ENCODE measurements at places on chromosomes 11 and 22. TPM values are rescaled to one million over a fixed set of nuclear protein-coding genes. Genes with fewer than 3 reads are reported as not detected.

DNA sequence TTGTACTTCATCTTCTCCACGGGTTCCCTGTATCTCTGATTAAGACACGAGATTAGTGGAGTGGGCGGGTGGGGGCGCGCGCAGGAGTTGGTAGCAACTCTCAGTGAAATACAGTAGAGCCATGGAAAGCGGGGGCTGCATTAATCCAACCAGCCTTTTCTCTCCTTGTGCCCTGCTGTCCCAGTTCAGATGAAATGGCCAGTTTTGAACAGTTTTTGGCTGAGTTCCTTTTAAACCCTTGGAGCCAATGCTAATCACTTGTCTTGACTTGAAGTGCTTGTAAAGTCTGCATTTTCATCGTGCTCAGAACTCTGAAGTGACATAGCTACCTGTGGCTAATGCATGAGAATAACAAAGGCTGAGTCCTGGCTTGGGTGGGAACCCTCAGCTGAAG, 734 bp upstream of the TMEM123 start:
- H3K36me3 ChIP-seq = no peaks in the 10 kb centered on the region
- peaks cover 22% of the 10 kb centered on the region for H3K4me1 ChIP-seq
- H3K27ac ChIP-seq = peak overlapping the region; percentile 88
- peak overlapping the region; percentile 94 for H3K4me3 ChIP-seq
- DNase-seq = peak; percentile 63

DNA sequence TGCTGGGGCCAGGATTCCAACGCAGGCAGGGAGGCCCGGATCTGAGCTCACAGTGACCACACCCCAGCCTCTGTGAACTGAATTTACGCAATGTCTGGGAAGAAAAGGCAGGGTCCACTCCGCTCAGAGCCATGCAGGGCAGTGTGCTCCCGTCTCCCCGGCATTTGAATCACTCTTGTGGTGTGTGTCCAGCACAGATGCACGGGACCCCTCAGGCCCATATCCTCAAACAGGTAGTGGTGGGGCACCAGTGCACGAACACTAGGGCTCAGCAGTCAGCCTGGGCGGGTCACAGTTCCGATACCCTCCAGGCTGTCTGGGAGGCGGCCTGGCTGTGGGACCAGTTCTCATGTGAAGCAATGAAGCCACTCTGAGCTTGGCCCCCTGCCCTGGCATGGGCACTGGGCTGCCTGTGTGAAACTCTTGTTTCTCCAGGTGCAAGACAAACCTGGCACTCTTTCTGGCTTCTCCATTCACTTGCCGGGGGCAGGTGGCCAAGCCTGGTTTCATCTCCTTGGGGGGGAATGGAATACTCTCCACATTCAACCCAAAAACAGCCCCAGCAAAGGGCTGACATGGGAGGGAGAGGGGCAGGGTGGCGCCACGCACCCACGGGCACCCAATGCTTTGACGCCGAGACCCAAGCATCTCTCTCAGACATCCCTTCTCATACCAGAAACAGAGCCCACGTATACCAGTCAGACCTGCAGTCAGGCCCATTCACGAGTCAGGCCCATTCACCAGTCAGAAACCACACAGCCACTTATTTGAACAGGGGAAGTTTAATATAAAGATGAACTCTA, 14.3 kb downstream of the DHCR7 start:
- DNase-seq = no peak
- no peaks in the 10 kb centered on the region for H3K4me1 ChIP-seq
- peak overlapping the region; percentile 55 for H3K27ac ChIP-seq
- no peaks in the 10 kb centered on the region for H3K27me3 ChIP-seq
- H3K4me3 ChIP-seq = no peak overlapping the region
- peaks cover 10% of the 10 kb centered on the region for H3K36me3 ChIP-seq

DNA sequence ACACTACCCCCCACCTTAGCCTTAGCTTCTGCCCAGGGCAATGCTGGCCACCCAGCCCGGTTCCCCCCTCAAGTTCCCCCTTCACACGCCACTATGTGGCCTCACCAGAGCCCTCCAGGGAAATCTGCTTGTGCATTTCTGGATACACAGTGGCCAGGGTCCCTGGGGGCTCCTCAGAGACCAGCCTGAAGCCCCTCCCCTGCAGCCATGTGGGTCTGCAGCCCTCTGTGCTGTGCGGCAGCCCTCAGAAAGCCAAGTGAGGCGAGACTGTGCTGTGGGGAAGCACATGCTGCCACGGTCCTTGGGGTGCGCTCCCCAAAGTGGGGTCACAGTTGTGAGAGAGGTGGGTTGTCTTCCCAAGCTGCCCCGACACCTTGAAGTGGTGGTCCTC, 2.1 kb upstream of the PLXNB2 start:
- H3K27ac ChIP-seq = peak overlapping the region; percentile 90
- H3K4me1 ChIP-seq = peaks cover 40% of the 10 kb centered on the region
- H3K4me3 ChIP-seq = no peak overlapping the region

GRCh38 chr11:28110821-28111200, 2.6 kb downstream of the METTL15 start:
- peak overlapping the region; percentile 85 for H3K4me3 ChIP-seq
- H3K4me1 ChIP-seq = peaks cover 16% of the 10 kb centered on the region
- DNase-seq = no peak
- peaks cover 27% of the 10 kb centered on the region for H3K36me3 ChIP-seq
- H3K27me3 ChIP-seq = no peaks in the 10 kb centered on the region
- H3K27ac ChIP-seq = peak overlapping the region; percentile 87

DNA sequence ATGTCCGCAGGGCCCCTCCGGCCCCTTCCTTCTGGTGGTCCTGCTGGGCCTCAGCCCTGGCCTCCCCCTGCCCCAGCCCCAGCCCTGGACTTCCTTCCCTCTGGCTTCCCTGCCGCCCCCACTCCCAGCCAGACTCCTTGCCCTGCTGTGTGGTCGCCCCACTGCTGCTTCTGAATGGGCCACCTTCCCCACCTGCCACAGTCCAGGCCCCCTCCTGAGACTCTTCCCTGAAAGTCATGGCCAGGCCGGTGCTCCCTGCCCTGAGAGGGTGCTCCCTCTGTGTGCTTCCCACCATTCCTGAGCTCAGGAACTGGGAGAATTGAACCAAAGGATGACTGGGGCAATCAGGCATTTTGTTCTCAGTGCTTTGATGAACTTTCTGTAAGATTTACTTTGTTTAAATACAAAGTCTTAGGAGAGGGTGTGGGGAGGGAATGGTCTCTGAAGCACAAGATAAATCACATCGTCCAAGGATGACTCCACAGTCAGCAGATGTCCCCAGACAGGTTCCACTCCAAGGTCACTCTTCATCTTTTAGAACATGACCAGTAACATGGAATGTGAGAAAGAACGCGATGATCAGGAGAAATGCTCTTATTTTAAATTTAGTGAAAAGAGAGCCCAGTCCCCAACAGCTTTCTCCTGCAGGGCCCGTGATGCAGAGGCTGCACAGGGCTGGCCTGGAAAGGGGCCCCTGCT, 774 bp downstream of the APOBEC3D start:
- H3K36me3 ChIP-seq = no peaks in the 10 kb centered on the region
- peak overlapping the region; percentile 61 for H3K4me3 ChIP-seq
- no peaks in the 10 kb centered on the region for H3K4me1 ChIP-seq

DNA sequence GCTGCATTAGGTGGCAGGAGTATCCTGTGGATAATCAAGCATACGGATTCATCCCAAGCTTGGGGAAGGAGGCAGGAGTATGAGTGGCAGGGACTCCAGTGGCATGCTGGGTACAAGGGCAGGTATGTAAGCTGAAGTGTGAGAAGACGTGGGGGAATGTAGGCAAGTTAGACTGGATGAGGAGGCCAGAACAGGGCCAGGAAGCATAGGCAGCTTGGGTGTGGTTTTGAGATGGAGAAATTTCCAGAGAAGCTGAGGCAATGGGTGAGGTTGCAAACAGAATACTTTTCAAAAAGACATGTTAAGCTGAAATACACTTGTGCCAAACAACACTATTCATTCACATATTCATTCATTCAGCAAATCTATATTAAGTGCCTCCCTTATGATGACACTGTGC, 43.1 kb upstream of the AMOTL1 start:
- no peaks in the 10 kb centered on the region for H3K36me3 ChIP-seq
- DNase-seq = no peak
- no peak overlapping the region for H3K4me3 ChIP-seq
- H3K27ac ChIP-seq = no peak overlapping the region
- H3K27me3 ChIP-seq = no peaks in the 10 kb centered on the region
- no peaks in the 10 kb centered on the region for H3K4me1 ChIP-seq

DNA sequence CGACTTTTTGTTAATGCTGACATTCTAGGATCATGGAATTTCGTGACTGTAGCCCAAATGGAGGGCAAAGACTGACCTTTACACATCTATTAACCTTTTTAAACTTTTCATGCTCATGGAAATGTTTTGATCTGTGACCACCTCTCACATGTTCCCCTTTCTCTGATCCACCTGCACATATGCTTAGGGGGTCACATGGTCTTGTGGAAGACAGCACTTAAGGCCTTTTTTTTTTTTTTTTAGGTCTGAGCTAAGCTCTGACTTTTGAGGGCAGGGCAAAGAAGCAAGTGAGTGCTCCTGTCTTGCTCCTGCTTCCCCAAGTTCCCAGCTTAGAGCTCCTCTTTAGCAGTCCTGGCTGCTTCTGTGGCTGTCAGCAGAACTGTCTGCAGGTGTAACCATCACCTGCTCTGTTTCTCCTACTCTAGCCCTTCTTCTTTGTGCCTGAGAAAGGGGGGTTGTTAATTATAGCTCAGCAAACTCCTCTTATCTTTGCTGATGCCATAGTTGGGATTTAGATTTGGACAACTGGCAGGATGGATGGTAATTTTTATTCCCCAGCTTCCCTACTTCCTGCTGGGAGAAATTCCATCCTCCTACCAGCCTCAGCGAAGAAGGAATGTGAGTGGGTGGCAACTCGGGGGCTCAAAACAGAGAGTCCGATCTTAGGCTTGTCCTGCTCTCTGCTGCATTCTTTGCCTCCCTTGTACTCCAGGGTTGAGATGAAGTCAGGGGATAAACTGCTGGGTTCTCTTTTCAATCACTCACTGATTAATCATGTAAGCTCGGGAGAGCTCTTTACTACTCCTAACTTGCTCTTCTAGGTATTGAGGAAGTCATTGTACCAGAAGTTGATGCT, 64.4 kb downstream of the GRAMD1B start:
- H3K27me3 ChIP-seq = no peaks in the 10 kb centered on the region
- no peaks in the 10 kb centered on the region for H3K36me3 ChIP-seq
- peaks cover 4% of the 10 kb centered on the region for H3K4me1 ChIP-seq

GRCh38 chr11:20458905-20459632, 71.6 kb downstream of the PRMT3 start:
- H3K27ac ChIP-seq = no peak overlapping the region
- no peak overlapping the region for H3K4me3 ChIP-seq
- no peaks in the 10 kb centered on the region for H3K4me1 ChIP-seq
- DNase-seq = no peak
- no peaks in the 10 kb centered on the region for H3K36me3 ChIP-seq
- no peaks in the 10 kb centered on the region for H3K27me3 ChIP-seq

DNA sequence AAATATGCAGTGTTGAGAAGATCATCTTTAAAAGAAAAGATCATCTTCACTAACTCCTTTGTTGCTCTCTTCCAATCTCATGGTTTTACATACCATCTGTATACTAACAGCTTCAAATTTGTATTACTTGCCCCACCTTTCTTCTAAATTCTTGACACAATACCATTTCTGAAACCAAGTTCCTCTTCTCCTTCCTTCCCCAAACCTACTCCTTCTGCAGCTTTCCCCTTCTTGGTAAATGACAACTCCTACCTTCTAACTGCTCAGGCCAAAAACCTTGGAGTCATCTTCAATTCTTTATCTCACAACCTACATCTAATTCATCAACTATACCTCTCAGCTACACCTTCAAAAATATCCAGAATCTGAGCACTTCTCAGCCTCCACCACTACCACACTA, 9.3 kb downstream of the PRCP start:
- no peak overlapping the region for H3K27ac ChIP-seq
- peak overlapping the region; percentile 49 for H3K4me3 ChIP-seq
- no peak for DNase-seq

- no peak overlapping the region for H3K27ac ChIP-seq
- no peaks in the 10 kb centered on the region for H3K27me3 ChIP-seq
- no peak for DNase-seq
- H3K36me3 ChIP-seq = no peaks in the 10 kb centered on the region
These were observed 3.0 kb upstream of the CSF2RB start for GRCh38 chr22:36910461-36910860.

DNA sequence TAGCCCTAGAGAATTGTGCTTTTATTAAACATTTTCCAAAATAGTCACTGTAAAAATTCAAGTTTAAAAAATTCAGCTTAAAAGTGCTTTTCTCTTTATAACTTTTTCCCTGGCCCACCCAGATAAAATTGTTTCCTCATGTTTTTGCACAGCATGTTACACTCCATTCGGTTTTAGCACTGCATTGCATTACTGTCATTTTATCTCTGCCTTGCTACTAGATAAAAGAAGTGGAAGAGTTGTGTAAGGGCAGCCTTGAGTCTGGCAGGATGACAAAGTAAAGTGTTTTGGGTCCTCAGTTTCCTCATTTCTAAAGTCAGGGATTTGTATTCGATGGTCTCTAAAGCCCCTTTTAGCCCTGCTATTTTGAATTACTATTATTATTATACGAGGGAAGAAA, 99.8 kb downstream of the ATM start:
- H3K36me3 ChIP-seq = peaks cover 62% of the 10 kb centered on the region
- H3K27me3 ChIP-seq = no peaks in the 10 kb centered on the region
- no peak for DNase-seq
- H3K4me3 ChIP-seq = no peak overlapping the region
- no peak overlapping the region for H3K27ac ChIP-seq
- H3K4me1 ChIP-seq = no peaks in the 10 kb centered on the region

- H3K4me3 ChIP-seq = no peak overlapping the region
- DNase-seq = no peak
- H3K27me3 ChIP-seq = no peaks in the 10 kb centered on the region
- H3K36me3 ChIP-seq = no peaks in the 10 kb centered on the region
- no peak overlapping the region for H3K27ac ChIP-seq
These were observed 70.8 kb downstream of the WNT11 start for GRCh38 chr11:76135491-76135890.

- no peak overlapping the region for H3K27ac ChIP-seq
- no peak for DNase-seq
- no peaks in the 10 kb centered on the region for H3K27me3 ChIP-seq
- H3K36me3 ChIP-seq = peaks cover 19% of the 10 kb centered on the region
These were observed 42.0 kb downstream of the ALG9 start for GRCh38 chr11:111829185-111829968.

- H3K4me1 ChIP-seq = no peaks in the 10 kb centered on the region
- H3K27ac ChIP-seq = no peak overlapping the region
- peaks cover 62% of the 10 kb centered on the region for H3K27me3 ChIP-seq
- H3K4me3 ChIP-seq = no peak overlapping the region
These were observed 61.8 kb upstream of the PRODH start for GRCh38 chr22:18997925-18998315.

- H3K4me3 ChIP-seq = no peak overlapping the region
- H3K27me3 ChIP-seq = no peaks in the 10 kb centered on the region
- peaks cover 75% of the 10 kb centered on the region for H3K4me1 ChIP-seq
- H3K36me3 ChIP-seq = peaks cover 14% of the 10 kb centered on the region
- H3K27ac ChIP-seq = peak overlapping the region; percentile 88
These were observed 59.6 kb downstream of the ST3GAL4 start for GRCh38 chr11:126415128-126415527.

OR10A4 gene
- not detected for total RNA-seq

APOBEC3B gene
- 1.6 TPM for total RNA-seq

RRAS2 gene
- 61.8 TPM for total RNA-seq

CCDC116 gene
- 0.18 TPM for total RNA-seq

ANO1 gene
- total RNA-seq = 16.9 TPM
